Stimulated activated CD4-positive, alpha-beta T cell treated with anti-CD3 and anti-CD28 coated beads, TNF-alpha, amount 100 ng/mL, for 4 hours (primary cell): ENCODE measurements at places on chromosomes 11 and 22.

DNA sequence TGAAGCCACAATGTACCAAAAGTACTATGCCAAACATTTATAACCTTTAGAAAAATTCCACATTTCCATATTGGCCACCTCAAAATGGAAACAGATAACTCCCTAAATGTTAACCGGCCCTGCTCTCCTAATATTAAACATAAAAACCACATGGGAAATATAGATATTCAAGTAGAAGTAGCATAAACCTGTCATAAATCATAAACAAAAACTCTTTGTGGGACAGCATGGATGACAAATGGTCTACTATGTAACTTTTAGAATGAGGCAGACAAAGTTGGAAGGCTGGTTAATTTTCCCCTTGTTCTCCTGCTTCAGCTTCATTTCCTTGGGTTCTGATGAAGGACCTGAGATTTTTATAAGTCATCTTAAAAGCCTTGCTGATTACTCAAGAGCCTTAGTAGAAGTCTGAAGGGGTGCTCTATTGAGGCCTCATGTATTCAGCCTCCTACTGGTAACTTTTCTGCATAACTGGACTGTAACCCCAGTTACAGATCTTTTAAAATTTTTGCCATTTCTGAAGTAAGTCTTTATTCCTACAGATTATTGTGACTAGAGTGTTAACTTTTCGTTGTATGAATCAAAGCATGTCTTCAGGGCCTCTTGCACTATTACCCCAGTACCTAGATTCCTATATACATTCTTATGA is 116.4 kb downstream of the STIM1 start:
- no peak for DNase-seq

GRCh38 chr11:15947681-15948648 is 408.4 kb downstream of the SOX6 start:
- DNase-seq, result no peak

DNA sequence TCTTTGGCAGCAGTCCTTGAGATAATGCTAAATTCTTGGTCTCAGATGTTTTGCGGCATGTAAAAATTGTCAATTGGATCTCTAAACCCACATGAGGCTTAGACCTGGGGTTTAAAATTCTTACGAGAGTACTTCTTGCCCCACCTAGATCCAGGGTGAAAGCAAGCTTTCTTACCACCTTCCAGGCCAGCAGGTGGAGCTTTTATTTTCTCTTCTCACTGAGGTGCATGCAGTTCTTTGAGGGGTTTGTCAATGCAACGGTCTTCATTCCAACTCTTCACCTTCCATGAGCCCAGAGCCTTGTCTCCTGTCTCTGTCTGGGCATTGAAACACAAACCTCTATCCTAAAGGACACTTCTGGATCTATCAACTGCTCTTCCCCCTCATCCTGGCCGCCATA is 154.1 kb downstream of the MYO18B start:
- no peak for DNase-seq

- no peak for DNase-seq
These were observed 56.6 kb downstream of the LMO2 start for GRCh38 chr11:33835143-33835878.

DNA sequence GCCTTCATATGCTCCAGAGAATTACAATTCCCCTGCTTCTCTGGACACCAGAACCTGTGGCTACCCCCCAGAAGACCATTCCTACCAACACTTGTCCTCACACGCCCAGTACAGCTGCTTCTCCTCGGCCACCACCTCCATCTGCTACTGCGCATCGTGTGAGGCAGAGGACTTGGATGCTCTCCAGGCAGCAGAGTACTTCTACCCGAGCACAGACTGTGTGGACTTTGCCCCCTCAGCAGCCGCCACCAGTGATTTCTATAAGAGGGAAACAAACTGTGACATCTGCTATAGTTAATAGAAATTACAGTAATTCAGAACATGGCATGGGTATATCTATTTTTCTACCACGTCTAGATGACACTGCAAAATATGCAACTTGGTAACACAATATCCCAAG is 9.8 kb downstream of the POU2AF3 start:
- DNase-seq, result no peak

- DNase-seq, result no peak
These were observed 31.3 kb downstream of the CARD18 start for GRCh38 chr11:105108247-105108646.
